ENCODE measurements at places on chromosomes 4 and X.

DNA sequence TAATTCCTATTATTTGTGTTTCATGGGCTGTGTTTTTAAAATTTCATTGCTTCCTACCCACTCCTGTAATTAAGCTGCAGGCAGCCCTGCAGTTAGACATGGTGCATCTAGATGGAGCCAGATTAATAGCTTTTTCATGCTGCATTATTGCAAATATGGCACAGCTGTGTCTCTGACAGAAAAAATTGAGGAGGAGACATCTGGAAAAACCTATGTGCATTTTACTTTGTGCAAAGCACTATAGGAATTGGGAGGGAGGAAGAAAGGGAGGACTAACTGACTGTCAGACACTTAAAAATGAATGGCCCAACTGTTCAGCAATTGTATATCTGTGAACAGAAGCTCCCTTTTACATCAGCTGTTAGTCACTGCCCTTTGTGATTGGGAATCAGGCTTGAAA, 8.1 kb upstream of the RPGR start:
- no peak for DNase-seq

DNA sequence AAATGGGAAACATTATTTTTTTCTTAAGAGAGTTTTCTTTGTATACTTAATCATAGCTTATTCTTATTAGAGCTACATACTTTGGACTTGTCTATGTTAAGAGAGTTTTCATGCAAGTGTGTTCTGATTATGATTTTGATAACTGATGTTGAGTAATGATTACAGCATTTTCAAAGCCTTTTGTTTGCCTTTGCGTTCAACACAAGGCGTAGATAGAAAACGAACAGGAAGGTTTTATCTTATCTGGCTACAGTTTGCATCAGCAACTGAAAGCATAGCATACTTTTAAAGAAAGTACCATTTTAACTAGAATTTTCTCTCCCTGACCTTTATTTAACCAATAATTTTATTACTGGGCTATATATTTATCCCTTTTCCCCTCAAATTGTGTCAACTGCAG, 51.6 kb upstream of the PDLIM5 start:
- no peak for DNase-seq

DNA sequence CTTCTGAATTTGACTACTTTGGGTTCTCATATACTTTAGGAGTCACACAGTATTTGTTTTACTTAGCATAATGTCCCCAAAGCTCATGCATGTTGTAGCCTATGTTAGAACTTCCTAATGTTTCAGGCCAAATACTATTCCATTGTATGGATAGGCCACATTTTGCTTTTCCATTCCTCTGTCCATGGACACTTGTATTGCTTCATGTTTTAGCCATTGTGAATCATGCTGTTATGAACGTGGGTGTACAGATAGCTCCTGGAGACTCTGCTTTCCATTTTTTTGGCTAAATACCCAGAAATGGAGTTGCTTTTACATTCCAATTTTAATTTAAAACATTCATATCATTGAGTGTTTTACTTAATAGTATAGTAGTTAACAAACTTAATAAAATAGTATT, 54.5 kb downstream of the HTT start:
- DNase-seq = no peak

GRCh38 chrX:72274526-72274925, 2.5 kb downstream of the RPS4X start:
- DNase-seq = peak; percentile 45

GRCh38 chr4:78667325-78667724, 108.8 kb upstream of the BMP2K start:
- no peak for DNase-seq

DNA sequence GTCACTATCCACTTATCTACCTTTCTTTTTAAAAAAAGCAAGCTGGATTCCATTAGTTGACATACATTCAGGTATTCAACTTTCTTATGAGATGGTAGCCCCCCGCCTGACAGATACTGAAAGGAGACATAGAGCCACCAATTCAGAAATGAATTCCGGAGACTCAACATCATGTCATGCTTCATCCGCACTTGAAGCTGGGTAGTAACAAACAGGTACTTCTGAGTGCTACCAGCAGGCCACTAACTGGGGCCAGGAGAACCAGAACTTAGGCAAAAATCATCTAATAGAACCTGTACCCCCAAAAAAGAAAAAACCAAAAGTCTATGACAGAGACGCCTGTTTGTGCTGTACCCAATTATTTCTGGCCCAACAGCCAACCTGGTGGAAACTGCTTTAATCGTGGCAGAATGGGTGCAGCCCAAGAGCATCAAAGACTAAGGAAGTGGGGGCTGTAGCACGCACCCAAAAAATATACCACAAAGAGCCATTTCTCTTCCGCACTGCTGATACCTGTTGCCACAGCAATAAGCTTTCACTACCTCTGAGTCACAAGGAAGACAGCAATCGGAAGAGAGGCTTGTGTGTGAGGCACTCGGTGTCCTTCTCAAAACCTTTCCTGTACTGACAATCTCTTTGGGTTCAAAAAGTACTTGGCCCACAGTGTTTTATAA, 84.8 kb downstream of the AFAP1 start:
- no peak for DNase-seq

DNA sequence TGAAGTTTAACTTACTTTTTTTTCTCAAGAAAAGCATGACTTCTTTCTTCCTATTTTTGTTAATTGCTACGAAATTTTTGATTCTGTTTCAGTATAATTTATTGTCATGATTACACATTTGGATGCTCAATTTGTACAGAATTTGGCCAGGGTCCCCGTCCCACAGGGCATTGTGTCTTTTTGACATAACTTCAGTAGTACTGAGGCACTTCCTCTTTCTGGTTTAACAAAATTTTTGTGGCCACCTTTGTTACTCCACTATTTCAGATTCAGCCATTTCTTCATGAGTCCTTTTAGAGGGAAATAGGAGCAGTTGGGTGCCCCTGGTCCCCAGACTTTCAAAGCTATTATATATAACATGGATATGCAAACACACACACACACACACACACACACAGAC, 1248.7 kb downstream of the PCDH7 start:
- DNase-seq = no peak

DNA sequence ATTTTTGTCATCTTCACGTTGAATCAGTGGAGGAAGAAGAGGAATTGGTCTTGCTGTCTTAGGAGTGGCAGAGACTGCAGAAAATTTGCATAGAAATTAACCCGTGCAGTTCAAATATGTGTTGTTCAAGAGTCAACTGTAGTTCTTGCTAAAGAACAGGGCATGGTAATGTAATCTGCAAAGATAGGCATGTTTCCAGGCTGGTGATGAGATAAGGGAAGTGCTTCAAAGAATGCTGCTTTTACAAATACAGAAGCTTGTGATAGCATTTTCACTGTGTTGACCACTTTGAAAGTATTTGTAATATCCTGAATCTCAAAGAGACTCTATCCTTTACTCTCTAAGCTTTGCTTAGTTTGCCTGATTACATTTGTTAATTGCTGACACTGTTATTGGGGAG, 60.1 kb downstream of the PRRG1 start:
- DNase-seq = no peak

DNA sequence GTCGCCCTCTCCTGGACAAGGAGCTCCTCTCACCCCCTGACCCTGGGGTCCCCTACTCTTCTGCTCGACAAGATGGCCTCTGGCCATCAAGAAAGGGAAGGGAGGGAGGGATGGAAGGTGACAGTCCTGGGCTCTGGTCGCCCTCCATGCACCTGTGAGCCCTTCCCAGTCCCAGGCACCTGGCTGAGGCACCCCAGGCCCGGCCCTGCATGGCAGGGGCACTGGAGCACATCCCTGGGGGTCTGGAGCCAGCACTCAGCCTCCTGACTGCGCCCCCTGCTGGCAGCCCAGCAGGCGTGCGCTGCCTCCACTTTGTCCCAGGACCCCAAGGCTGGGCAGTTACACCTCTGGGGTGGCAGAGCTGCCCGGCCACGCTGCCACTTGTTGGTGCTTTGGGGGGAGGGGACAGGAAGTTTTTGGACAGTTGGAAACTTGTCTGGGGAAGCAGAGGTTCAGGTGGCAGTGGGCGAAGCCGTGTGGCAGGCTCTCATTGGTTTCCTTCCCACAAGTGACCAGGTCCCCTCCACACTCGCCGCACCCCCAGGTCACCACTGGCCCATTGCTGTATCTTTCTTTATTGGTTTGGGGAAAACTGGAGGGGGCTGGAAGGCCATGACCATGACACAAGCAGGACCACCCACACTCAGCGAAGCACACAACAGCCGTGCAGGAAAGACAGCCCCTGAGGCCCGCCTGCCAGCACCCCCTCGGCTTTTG, 4.3 kb downstream of the PNCK start:
- DNase-seq = no peak

- no peak for DNase-seq
Measured at GRCh38 chrX:1389993-1390285, 2.0 kb downstream of the SLC25A6 start.

DNA sequence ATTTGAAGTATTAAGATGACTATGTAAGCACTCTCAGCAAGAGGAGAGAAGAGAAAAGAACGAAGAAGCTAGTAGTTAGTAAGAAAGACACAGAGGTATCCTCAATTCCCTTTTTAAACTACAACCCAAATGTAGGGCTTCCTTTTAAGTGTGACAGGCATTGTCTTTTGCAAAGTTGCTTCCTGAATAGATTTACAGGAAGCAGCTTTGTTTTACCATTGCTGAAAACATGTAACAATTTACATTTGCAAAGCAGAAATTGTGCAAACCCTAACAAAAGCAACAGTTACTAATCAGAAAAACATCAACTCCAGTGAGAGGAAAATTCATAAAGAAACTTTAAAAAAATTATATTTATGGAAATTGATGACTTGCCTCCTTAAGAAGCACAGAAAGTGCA, 96.4 kb downstream of the FAM13A start:
- DNase-seq = no peak

DNA sequence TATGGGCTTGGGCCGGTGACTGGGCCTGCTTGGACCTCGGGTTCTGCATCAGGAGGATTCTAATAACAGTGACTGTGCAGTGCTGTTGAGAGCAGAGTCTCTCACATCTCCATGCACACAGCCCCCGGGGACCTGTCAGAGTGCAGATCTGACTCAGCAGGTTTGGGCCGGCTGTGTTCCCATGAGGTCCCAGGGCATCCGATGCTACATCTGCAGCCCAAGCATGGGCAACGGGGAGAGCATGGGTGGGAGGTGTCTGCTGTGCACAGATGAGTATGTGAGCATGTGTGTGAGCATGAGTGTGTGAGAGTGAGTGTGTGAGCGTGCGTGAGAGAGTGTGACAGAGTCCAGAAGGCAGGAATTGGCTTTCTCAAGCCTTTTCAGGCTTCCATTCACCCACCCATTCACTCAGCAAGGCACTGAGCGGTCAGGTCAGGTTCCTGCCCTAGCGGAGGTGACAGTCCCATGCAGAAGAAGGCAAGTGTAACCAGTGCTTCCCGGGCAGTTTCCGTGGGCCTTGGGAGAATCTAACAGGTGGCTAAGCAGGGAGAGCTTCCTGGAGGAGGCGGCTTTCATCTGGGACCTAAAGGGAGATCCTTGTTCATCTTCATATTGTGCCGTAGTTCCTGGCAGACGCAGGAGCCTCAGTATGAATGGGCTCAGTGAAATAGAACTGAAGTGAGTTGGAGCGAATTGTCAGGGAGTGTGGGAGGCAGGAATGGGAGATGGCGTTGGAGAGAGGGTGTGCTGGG, 62.6 kb downstream of the SORCS2 start:
- no peak for DNase-seq

DNA sequence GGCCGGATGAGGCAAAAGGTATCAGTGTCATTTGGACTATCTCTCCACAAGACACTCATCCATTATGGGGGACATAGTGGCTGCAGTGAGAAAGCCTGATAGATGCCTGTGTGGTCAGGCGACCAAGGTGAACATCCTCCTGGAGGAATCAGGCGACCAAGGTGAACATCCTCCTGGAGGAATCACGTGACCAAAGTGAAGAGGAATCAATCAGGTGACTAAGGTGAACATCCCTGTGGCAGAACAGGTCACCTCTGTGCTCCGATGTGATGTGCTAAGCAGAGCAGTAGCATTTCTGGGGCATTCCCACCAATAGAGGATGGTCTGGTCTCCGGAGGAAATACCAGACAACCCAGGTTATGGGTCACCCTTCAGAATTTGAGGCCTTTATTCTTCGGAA, 44.0 kb downstream of the RNF212 start:
- DNase-seq = no peak

DNA sequence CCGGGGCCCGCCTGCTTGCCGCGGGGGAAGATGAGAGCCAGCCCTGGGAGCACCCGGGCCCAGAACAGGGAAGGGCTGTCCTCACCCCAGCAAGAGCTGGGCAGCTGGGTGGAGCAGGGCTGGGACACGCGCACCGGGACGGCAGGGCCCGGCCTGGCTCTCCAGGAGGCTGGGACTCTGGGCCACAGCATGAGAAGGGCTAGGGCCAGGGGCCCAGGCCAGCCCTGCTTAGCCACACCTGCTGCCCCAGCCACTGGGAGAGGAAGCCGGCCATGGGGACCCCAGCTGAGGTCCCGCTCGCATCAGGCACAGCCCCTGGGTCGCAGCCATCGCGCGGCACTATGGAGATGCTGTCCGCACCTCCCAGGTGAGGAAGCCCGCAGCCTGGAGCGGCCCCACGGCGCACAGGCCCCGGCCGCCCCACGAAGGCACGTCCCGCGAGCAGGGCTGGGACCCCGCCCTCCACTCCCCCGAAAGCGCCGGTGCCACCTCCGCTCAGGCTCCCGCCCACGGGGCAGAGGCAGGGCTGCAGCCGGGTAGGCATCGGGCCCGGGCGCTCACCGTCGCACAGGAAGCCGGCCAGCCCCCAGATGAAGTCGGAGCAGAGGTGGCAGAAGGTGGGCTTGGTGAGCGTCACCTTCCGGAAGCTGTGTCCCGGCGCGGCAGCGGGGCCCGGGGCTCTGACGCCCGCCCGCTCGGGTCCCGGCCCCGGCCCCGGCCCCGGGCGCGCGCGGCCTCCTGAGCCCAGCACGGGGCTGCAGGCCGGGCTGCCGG, 531 bp downstream of the DGKQ start:
- DNase-seq = peak; percentile 39

GRCh38 chr4:186104890-186105646, 564 bp downstream of the FAM149A start:
- no peak for DNase-seq

DNA sequence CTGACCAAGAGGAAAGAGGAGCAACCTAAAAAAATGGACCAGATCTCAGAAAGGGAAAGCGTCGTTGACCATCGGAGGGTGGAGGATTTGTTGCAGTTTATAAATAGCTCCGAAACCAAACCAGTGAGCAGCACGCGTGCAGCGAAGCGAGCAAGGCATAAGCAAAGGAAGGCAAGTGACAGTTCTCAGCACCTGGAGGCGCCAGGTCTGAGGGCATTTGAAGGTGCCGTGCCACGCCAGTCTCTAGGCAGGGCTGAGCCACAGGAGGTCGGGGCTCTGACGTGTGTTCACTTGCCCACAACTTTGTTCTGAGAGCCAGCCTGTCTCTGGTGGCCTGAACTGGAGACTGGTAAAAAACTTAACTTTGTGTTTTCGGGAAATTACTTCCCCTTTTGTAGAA, 59.7 kb downstream of the TNIP2 start:
- no peak for DNase-seq

- DNase-seq = no peak
Measured at GRCh38 chrX:42538405-42538804, 239.6 kb downstream of the PPP1R2C start.

- no peak for DNase-seq
Measured at GRCh38 chr4:155688211-155688610, 21.6 kb downstream of the GUCY1A1 start.
